GM13976 (cell line): ENCODE measurements at places on chromosomes 2 and 18.

DNA sequence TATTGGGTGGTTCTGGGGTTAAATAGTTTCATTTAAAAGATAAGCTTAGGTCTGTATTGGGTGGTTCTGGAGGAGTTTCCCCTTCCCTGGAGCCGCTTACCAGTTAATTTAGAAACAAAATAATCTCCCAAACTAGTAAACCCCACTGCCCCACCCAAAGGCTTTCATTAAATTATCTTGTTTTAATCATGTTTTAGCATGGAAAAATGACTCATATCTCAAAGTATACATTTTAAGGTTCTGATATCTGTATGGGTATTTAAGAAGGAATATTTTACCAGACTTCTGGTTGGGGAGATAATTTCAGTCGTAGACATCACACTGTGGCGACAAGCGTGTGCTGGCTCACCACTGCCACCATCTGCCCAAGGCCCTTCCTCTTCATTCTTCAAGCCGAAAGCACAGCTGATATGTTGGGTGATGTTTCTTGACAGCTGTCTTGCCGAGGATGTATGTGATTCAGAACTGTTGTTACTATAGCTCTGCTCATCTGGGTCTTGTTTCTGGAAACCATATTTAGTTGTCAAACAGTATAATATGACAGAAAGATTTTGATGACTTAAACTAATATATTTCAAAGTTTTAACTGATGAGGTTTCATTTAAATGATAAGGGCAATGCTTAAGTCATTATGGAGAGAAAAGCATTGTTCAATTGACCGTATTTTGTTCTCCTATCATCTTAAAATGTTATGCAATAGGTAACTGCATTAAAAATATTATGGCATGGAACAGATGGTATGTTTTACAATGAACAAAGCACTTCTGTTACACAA, 5.1 kb downstream of the FIGLA start:
- peak; percentile 51 for DNase-seq

DNA sequence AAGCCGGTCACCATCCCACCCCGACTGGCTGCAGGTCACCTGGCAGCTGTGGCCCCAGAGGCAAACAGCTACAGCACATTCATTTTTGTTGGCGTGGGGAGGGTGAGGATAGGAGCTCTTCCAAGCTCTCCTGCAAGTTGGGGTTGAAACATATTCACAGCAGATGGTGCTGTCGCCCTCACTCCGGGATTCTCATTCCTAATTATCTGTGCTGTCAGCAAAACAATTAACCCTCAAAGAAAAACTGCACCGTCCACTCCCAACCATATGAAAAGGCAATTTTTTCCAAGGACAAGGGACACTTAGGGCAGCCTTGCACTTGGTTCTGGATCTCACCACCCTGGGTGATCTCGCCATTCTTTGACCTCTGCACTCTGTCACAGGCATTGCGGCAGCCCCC, 68.6 kb downstream of the ZBTB7C start:
- DNase-seq = no peak

- DNase-seq = no peak
These were observed 32.3 kb downstream of the CYP26B1 start for GRCh38 chr2:72115110-72116080.

GRCh38 chr2:108612153-108612513, 77.9 kb downstream of the LIMS1 start:
- peak; percentile 68 for DNase-seq

DNA sequence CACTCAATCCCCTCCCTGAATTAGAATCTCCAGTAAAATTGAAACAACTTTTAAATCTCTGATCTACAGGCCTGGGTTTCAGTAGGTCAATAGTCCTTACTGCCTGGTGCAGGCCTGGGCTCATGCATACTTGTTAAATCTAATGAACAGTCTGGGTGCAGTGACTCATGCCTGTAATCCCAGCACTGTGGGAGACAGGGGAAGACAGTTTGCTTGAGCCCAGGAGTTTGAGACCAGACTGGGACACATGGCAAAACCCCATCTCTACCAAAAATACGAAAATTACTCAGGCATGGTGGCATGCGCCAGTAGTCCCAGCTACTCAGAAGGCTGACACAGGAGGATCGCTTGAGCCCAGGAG, 94.7 kb upstream of the SP3 start:
- no peak for DNase-seq
